ENCODE measurements at places on chromosomes 6 and 20.

GRCh38 chr20:48820649-48820973, 7.2 kb downstream of the PREX1 start:
- no peak for DNase-seq

DNA sequence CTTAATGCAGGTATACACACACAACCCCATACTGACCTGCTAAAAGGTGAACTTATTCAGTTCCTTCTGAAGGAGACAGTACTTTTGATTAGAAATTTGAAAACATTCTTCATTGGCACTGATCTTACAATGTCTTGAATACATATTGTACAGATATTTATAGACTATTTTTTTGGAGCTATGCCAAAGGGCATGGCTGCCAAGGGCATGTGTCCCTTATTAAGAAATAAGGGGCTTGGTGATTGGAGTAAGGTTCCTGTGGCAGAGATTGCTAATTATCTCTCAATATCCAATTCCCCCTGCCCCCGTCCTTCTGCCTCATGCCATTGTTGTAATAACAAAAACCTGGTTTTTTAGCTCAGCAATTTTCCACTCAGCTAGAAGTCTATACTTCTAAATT, 355.9 kb downstream of the FARS2 start:
- DNase-seq, result no peak

GRCh38 chr6:94478133-94479005, 1059.0 kb upstream of the EPHA7 start:
- DNase-seq, result no peak

GRCh38 chr20:47574616-47575364, 73.1 kb downstream of the NCOA3 start:
- DNase-seq, result no peak

- DNase-seq, result no peak
Measured at GRCh38 chr6:101150226-101150625, 243.3 kb upstream of the GRIK2 start.

- no peak for DNase-seq
Measured at GRCh38 chr6:84521511-84521910, 242.9 kb downstream of the TBX18 start.

- DNase-seq, result peak; percentile 51
Measured at GRCh38 chr6:26075063-26075717, 12.0 kb upstream of the HFE start.

All from H9 (cell line).